ENCODE measurements at places on chromosomes 2 and 18.

DNA sequence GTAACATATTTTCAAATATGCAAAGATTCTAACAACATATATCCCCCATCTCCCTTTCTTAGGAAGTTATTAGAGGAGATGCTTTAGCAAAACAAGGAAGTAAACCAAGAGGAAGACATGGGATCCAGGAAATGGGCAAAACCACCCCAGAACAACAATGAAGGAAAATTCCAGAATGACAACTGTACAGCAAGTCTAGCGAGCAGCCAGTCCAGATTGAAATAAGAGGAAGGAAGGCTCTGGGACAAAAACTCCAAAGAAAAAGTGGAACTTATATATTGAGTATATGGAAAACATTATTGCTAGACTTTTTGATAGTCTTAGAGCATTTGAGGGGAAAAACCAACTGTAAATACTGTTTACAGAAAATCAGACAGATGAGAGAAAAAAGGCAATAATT lies 2.9 kb upstream of the ARPC2 start:
- DNase-seq = no peak

DNA sequence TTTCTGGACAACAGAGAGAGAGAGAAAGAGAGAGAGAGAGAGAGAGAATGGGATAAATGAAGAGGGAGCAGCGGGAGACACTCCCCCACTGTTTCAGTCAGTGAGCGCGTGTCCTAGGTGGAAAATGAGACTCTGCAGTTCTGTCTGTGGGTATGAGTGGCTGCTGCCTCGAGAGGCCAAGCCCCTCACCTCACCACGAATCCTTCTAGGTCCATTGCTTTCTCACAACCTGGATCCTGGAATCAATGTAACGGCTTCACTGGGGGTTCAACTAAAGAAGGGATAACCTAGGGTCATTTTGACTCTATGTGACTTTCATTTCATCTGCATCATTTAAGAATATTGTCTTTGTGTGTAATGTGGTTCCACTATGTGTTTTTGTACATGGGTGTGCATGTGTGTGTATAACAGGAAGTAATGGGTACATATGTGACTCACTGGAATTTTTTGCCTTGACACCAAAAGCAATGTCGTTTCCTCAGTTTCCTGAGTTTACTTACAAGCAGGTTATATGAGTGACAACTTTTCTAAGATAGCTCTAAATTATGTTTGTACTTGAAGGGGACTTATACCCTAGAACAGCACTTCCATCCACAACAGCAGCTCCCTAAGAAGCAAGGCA lies 221.4 kb upstream of the TRIB2 start:
- DNase-seq = no peak

DNA sequence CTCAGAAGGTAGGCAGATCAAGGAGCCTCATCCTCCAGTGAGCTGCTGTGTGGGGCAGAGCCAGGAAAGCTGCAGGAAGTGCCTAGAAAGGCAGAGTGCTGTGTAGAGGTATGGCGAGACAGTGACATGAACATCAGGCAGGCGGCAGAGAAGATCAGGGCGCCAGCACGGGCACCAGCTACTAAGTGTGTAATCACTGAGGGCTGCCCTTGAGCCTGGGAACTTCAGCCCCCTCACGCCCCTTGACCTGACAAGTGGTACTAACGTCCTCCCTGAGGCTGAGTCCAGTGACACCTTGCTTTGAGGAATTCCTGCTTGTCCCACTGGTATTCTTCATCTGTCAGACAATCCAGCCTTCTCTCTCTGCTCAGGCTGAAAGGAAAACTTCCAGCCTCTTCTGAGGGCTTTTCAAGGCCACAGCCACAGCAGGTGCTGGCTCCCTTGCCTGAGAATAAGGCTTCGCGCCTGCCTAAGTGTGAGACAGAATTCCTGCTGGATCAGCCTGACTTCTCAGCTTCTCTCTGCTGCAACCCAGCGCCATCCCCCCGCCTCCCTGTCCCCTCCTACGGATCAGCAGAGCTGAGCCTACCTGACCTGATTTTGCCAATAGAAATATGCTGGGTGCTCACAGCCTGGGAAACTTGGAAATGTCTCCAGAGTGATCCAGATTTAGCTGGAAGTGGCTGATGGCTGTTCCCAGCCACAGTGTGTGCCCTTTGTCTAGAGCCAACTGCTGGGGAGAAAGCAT lies 148.0 kb downstream of the SMAD7 start:
- DNase-seq = no peak

DNA sequence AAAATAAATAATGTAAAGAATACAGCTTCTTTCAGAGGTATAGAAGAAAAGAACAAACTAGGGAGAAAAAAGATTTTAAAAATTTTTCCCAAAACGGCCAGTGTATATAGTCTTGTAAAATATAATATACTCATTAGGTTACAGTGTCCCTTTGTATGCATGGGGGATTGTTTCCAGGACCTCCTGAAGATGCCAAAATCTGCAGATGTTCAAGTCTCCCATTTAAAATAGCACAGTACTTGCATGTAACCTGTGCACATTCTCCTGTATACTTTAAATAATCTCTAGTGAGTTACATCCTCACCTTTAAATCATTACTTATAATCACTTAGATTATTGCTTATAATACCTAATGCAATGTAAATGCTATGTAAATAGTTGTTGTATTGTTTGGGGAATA lies 80.6 kb upstream of the LRRTM4 start:
- no peak for DNase-seq

GRCh38 chr2:36809069-36809445 lies 112.5 kb downstream of the VIT start:
- DNase-seq = no peak
